ENCODE measurements at places on chromosomes 5 and 9.

DNA sequence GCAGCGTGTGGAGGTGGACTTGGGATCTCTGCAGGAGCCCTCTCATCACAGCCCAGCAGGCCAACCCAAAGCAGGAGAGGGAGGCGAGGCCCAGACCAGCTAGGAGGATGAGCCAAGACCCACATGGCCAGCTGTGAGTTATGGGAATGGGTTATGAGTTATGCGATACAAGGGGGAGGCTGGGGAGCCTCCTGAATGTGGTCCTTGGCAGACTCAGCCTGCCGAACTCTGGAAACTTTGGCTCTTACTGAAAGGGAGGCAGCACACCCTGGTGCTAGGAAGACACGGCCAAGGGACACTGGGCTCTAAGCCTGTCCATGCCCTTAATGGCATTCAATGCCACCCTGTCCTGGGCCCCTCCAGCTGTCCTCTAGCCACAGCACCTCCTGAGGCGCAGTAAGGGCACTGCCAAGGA lies 7.7 kb upstream of the VAV2 start:
- DNase-seq = no peak

DNA sequence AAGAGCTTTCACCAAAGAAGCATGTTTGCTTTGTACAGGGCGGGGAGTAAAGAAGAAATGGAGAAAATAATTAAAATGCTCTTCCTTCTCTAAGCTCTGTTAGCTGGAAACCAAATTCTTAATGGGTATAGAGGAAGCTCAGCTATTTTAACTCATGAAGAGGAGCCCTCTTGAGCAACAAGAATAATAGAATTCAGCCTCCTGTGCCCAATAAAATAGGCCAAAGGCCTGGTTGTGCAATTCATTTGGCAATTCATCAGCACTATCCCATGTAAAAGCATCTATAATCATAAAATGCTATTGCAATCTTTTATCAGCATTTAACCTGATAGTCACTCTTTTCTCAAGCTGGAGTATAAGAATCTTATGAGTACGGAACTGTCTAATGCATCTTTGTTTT lies 133.6 kb upstream of the CDH6 start:
- no peak for DNase-seq

- DNase-seq = no peak
These were observed 164.9 kb downstream of the SLC24A2 start for GRCh38 chr9:19623941-19624340.

GRCh38 chr5:178394074-178394473 lies 161.5 kb upstream of the PHYKPL start:
- no peak for DNase-seq

- DNase-seq = no peak
These were observed 366.2 kb upstream of the GRAMD2B start for GRCh38 chr5:126056851-126057622.

- no peak for DNase-seq
These were observed 3.6 kb upstream of the DRD1 start for GRCh38 chr5:175447571-175447970.

DNA sequence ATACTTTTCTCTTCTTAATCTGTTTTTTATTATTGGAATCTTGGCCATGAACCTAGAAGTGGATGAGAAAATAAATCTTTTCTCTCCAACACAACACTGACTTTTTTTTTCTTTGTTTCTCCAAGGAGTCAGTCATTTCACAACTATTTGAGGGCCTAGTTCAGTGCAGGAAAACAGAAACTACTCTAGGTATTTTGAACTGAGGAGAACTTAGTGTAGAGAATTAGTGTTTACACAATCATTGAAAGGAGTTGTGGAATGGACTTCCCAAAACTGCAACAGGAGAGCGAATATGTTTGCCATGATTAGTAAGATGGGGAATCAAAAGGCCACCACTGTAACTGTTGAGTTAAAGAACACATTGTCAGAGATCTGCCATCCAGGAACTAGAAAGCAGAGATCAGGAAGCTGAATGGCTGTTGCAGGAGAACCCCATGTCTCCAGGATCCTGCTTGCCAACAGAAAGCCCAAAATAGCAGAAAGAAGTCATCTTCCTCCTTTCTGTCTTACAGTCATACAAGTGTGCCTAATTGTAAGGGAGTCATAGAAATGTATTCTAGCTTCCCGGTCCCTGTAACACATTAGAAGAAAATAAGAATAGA lies 20.3 kb upstream of the PCDH1 start:
- DNase-seq = no peak

- no peak for DNase-seq
These were observed 249.2 kb upstream of the KLF4 start for GRCh38 chr9:107738789-107739188.

DNA sequence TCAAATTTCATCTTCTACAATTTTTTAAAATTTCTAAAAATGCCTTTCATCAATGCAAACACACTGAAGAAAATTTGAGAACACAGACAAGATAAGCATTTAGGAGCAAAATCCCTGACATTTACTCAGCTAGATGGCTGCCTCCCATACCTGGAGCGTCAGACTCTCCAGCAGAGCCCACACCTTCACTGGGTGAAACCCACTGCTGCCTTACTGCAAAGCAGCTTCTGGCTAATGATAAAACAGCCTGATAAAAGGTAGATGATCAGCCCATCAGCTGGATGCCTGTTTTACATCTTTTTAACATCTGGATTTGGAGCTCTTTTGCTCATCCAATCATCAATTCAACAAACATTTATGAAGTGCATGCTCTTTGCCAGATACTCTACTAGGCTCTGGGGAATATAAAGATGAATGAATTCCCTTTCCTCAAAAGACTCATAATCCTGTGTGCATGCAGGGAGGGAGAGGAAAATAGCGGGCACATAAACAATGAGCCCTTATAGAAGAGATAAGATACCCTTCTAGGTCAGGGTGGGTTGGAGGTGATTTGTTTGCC lies 271.2 kb downstream of the SAXO1 start:
- no peak for DNase-seq

DNA sequence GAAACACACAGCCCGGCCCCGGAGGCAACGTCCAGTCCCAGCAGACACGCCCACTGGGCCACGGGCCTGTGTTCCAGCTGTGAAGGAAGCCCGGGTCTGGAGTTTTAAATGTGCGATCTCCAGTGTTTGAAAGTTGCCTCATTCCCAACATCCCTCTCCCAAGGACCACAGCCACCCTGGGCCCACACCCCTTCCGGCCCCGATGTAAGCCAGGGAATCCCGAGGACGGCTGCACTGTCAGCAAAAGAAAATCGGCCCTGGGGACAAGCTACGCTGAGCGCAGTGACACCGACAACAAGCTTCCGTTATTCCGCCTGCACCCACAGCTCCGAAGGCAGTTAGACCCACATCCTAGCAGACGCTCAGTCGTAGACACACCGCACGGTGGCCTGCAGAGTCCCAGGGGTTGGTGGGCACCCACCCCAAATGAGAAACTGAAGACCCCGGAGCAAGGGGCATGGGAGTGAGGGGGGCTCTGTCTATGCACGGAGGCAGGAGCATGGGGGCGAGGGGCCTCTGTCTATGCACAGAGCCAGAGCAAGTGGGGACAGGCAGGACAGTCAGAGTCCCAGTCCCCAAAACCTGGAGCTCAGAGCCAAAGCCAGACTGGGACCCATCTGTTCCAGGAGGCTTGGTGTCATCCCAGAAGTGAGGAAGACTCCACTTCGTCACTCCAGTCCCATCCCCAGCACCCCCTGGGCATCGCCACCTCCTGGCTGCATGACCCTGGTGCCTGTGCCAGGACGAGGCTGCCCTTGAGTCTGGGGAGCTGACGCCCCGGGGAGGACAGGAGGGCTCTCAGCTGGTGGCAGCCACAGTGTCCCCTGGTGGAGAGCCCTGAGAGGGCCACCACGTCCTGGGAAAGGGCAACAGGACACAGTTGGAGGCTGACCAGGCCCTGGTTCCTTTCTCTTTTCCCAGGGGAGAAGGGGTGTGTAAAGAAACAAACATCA lies 23.4 kb downstream of the GLT6D1 start:
- DNase-seq = no peak

DNA sequence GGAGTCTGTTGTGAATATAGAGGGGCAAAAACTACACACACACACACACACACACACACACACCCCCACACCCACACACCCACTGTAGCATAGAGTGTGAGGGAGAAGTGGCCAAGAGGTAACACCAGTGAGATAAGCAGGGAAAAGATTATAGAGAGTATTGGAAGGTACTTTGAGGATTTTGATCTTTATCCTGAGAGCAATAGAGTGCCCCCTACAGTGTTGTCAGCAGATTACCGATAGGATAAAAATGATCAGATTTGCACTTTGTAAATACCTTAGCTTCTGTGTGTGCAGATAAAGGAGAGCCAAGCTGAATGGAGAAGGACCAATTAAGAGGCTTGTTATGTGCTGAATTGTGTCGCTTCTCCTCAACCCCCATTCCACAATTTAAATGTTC lies 32.3 kb downstream of the ERCC6L2 start:
- no peak for DNase-seq

DNA sequence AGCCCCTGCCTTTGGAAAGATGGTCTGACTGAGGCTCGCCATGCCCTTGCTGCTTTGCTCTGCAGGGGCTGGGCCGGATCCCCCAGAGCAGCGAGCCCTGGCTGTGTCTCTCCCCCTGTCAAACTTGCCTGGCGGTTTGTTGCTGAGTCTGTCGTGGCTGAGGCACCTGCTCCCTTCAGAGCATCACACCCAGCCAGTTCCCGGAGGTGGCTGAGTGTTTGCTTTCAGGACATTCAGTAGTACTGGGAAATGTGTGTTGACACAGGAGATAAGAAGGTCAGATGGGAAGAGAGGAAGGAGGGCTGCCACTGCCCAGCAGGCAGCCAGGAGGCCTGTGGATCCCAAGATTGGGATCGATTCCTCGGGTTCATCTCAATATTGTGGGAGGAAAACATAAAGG lies 62.9 kb downstream of the GADD45G start:
- no peak for DNase-seq

GRCh38 chr5:93886098-93886806 lies 144.9 kb upstream of the POU5F2 start:
- DNase-seq = no peak

DNA sequence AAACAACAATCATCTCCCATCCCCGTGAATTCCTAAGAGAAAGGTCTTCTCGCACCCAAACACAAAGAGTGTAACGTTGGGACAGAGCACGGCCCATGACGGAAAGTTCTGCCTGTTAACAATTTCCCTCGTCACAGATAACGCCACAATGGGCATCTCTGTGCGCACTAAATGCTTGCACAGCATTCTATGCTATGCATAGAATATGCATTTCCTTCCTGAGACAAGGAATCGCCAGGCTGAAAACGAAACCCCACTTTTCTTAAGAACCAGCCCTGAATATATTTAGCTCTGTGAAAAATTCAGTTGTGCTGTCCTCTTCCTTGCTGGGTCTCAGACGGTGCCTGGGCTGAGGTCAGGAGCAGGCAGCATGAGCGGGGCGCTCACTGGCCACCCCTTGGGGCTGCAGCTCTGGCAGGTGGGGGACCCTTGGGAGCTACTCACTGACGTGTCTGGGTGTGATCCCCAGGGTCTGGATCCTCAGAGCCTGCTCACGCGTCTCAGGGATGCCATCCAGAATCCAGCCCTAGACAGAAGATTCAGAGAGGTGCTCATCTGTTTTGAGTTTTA lies 49.8 kb downstream of the AK8 start:
- DNase-seq = no peak

- no peak for DNase-seq
These were observed 350.7 kb upstream of the TLE4 start for GRCh38 chr9:79221084-79221483.

Measured in GDM1 (cell line).